Fibroblast of skin of abdomen (primary cell): ENCODE measurements at places on chromosomes 4 and X.

- DNase-seq: no peak
Observed at GRCh38 chr4:94882756-94883155, 125.0 kb downstream of the BMPR1B start.

DNA sequence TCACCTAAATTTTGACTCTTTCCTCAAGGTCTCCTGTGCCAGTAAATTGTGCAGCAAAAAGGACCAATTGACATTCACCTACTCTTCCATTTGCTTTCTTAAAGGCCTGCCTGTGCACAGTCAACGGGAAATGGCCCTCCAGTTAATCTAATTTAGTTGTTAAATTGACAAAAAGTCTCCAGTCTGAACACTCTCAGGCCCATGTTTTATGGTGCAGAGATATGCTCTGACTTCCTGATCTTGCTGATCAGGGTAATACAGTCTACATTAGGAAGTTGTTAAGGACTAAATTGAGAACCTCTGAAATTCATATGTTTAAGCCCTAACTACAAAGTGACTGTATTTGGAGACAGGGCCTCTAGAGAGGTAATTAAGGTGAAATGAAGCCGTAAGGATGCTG, 133.6 kb upstream of the IL15 start:
- no peak for DNase-seq

DNA sequence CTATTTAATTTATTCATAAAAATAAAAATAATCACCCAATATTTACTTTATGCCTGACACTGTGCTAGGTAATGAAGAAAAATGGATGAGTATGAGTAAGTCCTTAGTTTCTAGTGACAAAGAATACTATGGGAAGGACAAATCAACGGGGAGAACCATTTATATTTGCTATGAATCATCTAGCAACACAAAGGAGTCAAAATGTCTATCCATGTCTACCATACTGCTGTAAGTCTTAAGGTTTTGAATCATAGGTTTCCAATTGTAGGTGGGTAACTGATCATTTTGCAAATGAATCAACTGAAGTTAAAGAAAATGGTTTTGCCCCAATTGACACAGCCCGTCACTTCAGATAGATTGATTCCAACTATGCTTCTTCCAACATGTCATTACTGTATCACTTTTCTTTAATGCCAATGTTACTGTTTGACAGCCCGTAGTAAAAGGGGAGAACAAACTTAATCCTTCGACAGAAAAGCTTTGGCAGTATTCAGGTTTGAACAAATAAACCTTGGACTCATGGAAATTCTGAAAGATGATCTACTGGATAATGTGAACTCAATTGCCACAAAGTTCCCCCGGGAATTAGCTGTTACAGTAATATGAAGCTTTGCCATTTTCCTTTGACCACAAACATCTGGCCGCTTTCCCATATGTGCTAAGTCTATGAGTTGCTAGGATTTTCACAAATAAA, 3.2 kb downstream of the TDO2 start:
- DNase-seq: peak; percentile 98

- peak; percentile 49 for DNase-seq
Observed at GRCh38 chrX:23548164-23548563, 119.1 kb upstream of the PRDX4 start.

DNA sequence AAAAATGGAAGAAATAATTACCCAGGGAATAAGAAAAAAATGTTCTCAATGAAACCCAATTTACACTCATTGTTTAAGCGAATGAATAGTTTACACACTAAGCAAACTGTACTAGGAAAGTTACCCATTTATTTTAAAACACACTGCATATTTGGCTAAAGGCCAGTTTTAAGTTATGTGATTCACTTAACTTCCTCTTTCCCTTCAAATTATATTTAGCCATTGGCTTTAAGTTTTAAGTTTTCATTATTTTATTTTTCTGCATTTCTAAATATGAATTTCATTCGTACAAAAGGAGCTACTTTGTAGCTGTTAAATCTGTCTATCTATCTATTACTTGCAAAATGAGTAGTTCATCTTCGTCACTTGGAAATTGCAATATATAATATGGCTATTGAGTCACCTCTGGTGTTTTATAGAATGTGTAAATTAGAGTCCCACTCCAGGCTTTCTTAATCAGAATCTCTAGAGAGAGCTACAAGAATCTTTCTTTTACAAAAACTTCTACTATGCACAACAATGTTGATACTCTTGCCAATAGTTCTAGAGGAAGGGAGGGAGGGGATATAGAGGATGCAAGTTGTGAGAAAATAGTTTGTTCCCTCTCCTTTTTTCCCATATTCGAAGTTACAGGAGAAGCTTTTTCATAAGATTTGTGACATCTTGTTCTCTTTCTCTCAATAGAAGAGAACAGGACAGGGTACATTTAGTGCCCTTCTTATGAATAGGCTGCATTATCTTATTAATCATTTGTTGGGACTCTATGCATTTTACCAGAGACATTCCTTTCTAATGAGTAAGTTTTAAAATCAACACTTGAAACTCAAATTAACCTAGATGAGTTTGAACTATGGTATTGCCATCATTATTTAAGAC, 41.8 kb downstream of the SULT1B1 start:
- DNase-seq: peak; percentile 28

DNA sequence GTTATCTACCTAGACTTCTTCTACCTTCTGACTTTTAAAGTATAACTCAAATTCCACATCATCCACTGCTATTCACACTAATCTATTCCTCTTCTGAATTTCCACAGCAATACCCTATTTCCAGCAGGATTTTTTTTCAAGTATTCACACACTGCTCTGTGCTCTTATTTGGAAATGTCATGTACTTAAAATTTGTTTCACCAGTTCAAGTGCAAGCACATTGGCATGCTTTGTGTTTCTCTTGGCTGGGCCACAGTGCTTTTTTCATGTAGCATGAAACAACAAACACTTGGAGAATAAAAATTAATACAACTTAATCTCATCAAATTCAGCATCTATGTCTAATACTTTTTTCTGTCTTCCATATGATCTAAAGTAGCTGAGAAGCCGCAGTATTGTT, 161.8 kb upstream of the PCDH18 start:
- DNase-seq: no peak

- no peak for DNase-seq
Observed at GRCh38 chrX:43866423-43866822, 15.8 kb downstream of the MAOB start.

GRCh38 chr4:108117418-108118182, 51.1 kb downstream of the LEF1 start:
- DNase-seq: peak; percentile 5

DNA sequence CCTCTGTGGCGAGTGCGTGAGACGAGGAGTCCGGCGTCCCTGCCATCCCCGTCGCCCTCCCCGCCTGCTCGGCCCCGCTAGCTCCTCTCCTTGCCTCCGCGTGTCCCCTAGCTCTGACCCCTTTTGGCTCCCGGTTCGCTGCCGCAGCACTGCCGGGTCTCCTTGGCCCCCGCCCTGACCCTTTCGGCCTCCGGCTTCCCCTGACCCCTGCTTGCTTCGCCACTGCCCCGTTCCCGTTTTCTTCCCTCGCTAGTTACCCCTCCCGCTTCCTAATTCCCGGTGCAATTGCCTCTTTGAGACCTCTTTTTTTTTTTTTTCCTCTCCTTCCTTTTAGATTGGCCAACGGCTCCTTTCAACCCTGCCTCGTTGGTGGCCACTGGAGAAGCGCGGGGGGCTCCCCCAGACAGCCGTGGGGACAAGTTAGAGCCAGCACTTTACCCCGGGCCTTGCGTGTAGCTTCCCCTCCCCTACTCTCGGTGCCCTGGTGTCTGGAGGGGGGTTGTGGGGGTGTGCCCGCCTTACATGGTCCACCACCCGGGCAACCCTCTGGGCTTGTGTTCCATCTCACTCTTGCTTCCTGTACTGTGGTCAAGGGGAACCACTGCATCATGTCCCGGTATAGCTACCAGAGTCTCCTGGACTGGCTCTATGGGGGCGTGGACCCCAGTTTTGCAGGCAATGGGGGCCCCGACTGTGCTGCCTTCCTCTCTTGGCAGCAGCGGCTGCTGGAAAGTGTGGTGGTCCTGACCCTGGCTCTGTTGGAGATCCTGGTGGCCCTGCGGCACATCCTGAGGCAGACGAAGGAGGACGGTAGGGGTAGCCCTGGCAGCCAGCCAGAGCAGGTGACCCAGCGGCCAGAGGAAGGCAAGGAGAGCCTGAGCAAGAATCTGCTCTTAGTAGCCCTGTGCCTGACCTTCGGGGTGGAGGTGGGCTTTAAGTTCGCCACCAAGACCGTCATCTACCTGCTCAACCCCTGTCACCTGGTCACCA, 548 bp downstream of the TMEM164 start:
- DNase-seq: no peak

- peak; percentile 55 for DNase-seq
Observed at GRCh38 chr4:189124149-189124758, 816.4 kb upstream of the FRG1 start.

DNA sequence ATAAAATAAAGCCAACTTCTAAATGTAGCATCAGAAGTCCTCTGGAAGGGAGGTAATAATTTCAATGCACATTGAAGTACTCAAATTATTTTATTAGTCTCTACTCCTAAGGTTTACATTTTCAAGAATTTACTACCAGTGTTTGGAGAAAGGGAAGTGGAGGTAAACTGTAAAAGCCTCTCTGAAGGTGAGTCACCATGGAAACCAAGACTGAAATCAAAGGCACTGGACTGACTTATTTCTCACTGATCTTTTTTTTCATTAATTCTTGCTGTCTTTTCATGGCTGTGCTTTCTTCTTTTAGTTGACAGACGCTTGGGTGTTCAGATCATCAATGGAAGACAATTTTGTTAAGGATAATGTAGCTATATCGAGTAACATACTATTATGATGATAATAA, 9.7 kb downstream of the SLC39A8 start:
- DNase-seq: no peak

DNA sequence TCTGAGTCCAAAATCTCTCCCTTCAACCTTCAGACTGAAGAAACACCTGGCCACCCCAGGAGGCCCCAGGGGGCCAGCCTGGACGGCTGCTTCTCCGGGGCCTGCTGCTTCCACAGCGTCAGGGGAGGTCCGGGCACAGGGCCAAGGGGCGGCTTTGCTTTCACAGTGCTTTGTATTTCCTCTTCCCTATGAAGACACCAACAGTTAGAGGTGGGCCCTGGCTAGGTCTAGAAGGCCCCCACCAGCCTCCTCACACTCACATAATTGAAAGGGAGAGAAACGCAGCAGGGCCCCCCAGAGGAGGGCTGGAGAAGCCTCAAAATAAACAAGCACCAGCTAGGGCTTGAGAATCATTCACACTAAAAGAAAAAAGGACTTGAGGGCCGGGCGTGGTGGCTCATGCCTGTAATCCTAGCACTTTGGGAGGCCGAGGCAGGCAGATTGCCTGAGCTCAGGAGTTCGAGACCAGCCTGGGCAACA, 17.8 kb downstream of the SCD5 start:
- DNase-seq: peak; percentile 73

DNA sequence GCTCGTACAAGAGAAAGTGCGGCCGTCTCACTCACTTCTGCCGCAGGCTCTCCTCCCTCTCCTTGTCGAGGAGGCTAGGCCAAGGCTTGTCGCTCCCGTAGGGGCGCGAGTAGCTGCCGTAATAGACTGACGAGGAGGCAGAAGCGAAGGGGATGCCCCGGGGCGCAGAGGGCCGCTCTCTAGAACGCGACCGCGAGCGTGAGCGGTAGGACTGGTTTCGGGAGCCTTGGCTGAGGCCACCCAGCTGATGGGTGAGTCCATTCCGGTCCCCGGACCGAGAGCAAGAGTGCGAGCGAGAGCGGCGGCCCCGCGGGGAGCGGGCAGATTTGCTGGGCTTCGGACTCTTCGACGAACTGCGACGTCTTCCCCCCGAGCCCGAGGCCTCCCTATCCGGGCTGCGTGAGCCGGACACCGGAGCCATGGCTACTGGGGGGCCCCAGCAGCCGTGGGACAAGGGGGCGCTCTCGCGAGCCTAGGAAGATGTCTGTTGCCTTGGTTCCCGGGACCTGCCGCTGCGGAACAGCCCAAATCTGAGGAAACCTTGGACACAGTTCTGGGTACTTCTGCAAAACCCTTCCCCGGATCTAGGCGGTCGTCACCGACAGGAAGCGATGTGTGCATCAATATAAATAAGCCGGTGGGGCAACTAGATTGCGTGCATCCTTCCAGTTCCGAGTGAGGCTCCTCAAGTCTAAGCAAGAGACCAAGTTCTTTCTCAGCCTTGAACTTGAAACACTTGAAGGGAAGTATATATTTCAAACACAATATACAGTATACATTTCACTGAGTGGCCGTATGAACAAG, at the start of gene NKAP:
Gene NKAP, minus strand, starts transcription at position 567 of the 804 bp plus-strand sequence. Its CDS starts 146 bp downstream, at position 421.
- DNase-seq: peak; percentile 93

GRCh38 chrX:149207518-149207917, 297.6 kb downstream of the IDS start:
- no peak for DNase-seq

DNA sequence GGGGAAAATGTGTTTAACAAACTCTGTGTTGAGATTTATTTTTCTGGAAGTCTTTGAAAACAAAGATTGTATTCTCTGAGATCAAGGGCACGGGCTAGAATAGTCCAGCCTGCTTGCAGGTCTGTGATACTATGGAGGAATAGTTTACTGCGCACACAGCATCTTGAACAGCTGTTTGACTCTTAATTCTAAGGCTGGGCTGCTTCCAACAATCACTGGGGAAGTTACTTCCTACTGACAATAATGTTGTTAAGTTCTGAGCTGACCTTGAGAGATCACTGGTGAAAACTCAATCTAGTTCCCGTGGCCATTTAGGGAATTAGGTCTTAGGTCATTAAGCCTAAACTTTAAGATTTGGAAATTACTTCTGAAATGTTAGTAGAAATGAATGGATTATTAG, 416.1 kb upstream of the FTHL17 start:
- DNase-seq: no peak

DNA sequence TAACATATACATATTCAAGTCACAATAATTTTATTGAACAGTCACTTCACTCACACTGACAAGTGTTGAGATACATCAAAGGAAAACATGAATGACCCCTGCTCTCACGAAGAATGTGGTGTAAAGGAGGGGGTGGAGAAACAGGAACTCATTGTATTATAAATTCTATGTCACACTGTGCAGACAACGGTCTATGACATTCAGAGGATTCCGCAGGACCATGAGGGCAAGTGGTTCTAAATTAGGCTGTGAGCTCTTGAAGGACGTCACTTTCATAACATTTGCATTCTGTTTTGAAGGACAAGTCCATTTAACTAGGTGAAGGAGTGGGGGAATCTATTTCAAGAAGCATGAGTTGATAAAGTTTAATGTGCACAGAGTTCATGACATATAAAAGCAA, 415.2 kb upstream of the HS3ST1 start:
- no peak for DNase-seq
